Activated CD8-positive, alpha-beta T cell treated with anti-CD3 and anti-CD28 coated beads for 36 hours (primary cell): ENCODE measurements at places on chromosomes 7 and 10. TPM values are rescaled to one million over a fixed set of nuclear protein-coding genes. Genes with fewer than 3 reads are reported as not detected.
A peak's percentile ranks its signal among the peaks of the same experiment; 100 is the strongest.

GRCh38 chr7:70907259-70908247, 224.4 kb upstream of the GALNT17 start:
- no peaks in the 10 kb centered on the region for H3K36me3 ChIP-seq
- H3K27me3 ChIP-seq, result peaks cover 4% of the 10 kb centered on the region
- no peaks in the 10 kb centered on the region for H3K4me1 ChIP-seq
- no peak for DNase-seq
- no peak overlapping the region for H3K4me3 ChIP-seq
- no peak overlapping the region for H3K27ac ChIP-seq

DNA sequence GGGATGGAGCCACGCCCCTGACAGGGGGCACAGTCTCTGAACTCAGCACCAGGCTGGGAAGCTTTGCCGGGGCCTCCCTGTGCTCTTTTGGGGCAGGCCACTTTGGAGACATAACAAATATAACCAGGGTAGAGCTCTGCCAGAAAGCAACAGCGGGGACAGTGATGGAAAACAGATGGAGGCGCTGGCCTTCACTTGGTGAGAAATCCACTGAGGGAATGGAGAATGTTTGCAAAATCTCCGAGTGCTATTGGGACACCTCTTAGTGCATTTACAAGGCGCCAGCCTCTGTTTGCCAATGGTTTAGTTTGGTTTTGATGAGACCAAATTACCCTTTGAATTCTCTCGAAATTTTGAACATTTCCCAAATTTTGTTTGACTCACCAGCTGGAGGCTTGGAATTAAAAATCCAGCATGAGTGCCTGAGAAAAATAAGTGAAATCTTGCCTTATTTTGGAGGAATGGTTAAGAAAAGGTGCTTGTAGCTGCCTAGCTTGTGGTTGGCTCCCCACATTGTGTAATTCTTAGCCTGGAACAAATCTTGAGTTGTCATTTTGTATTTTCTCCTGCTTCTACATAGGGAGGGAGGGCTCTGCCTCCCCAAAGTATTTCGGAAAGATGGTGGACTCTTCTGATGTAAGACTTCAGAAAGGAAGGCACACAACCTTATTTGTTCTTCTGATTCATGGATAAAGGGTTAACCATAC, 980.5 kb downstream of the LRMDA start:
- H3K27ac ChIP-seq, result no peak overlapping the region
- H3K4me1 ChIP-seq, result no peaks in the 10 kb centered on the region
- no peak overlapping the region for H3K4me3 ChIP-seq
- no peaks in the 10 kb centered on the region for H3K36me3 ChIP-seq
- H3K27me3 ChIP-seq, result peaks cover 1% of the 10 kb centered on the region
- no peak for DNase-seq

GRCh38 chr7:19991936-19992335, 218.5 kb upstream of the TMEM196 start:
- H3K27ac ChIP-seq, result no peak overlapping the region
- H3K4me1 ChIP-seq, result no peaks in the 10 kb centered on the region
- H3K36me3 ChIP-seq, result no peaks in the 10 kb centered on the region
- no peak for DNase-seq
- H3K4me3 ChIP-seq, result no peak overlapping the region

DNA sequence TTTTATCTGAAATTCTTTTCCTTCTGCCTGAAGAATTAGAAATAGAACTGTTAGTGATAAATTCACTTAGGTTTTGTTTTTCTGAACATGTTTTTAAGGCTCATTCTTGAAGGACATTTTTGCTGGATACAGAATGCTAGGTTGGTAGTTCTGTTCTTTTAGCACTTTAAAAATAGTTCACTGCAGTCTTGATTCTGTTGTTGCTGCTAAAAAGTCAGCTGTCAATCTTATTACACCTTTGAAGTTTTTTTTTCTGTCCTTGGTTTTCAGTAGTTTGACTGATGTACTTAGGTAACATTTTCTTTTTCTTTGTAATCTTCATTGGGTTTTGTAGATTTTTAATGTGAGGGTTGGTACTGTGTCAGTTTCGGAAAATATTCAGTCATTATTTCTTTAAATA, 48.7 kb downstream of the C1GALT1 start:
- no peak for DNase-seq
- peaks cover 19% of the 10 kb centered on the region for H3K4me1 ChIP-seq
- no peak overlapping the region for H3K4me3 ChIP-seq
- H3K36me3 ChIP-seq, result peaks cover 40% of the 10 kb centered on the region

GRCh38 chr10:63574011-63574410, 52.8 kb downstream of the REEP3 start:
- peaks cover 15% of the 10 kb centered on the region for H3K36me3 ChIP-seq
- DNase-seq, result no peak
- H3K27ac ChIP-seq, result no peak overlapping the region
- H3K4me1 ChIP-seq, result peaks cover 9% of the 10 kb centered on the region
- no peak overlapping the region for H3K4me3 ChIP-seq

GRCh38 chr10:6170638-6171037, 32.1 kb upstream of the PFKFB3 start:
- no peak for DNase-seq
- no peaks in the 10 kb centered on the region for H3K27me3 ChIP-seq
- peaks cover 82% of the 10 kb centered on the region for H3K4me1 ChIP-seq
- no peak overlapping the region for H3K4me3 ChIP-seq
- H3K27ac ChIP-seq, result peak overlapping the region; percentile 18
- peaks cover 44% of the 10 kb centered on the region for H3K36me3 ChIP-seq

GRCh38 chr10:79051766-79052165, 17.0 kb upstream of the ZMIZ1 start:
- H3K4me1 ChIP-seq, result peaks cover 42% of the 10 kb centered on the region
- H3K27me3 ChIP-seq, result no peaks in the 10 kb centered on the region
- no peak overlapping the region for H3K27ac ChIP-seq
- H3K4me3 ChIP-seq, result no peak overlapping the region
- no peaks in the 10 kb centered on the region for H3K36me3 ChIP-seq

SLC26A4 gene
- 1.0 TPM for total RNA-seq

CDK5 gene
- total RNA-seq, result 10.4 TPM

- H3K36me3 ChIP-seq, result no peaks in the 10 kb centered on the region
- H3K27ac ChIP-seq, result peak overlapping the region; percentile 72
- peaks cover 20% of the 10 kb centered on the region for H3K4me1 ChIP-seq
- H3K27me3 ChIP-seq, result no peaks in the 10 kb centered on the region
Measured at GRCh38 chr10:47311932-47312662, 10.2 kb upstream of the GDF2 start.

GRCh38 chr7:47762746-47763062, 180.8 kb upstream of the TNS3 start:
- no peaks in the 10 kb centered on the region for H3K4me1 ChIP-seq
- no peak overlapping the region for H3K27ac ChIP-seq
- no peak for DNase-seq
- H3K36me3 ChIP-seq, result no peaks in the 10 kb centered on the region
- H3K4me3 ChIP-seq, result no peak overlapping the region

FAM53B gene
- 15.1 TPM for total RNA-seq
